NCI-H187 (cell line): ENCODE measurements at places on chromosomes 3 and 15.
A peak's percentile ranks its signal among the peaks of the same experiment; 100 is the strongest.

- no peak for DNase-seq
These were observed 126.5 kb downstream of the FMN1 start for GRCh38 chr15:33068007-33068481.

DNA sequence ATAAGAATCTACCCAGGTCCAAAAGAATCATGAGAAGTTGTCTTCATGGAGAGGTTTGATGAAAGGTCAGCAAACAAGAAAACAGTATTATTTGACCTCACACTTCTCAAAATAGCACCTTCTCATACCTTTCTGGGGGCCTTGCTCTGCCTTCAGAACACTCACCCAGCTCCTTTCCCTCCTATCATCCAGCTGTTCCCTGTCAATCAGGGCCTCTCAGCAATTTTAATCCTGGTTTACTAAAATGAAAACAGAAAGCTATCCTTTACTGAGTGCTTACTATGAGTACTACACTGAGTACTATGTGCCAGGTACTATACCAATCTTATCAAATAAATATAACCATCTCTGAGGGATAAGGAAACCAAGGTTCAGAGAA lies 138.6 kb downstream of the GAP43 start:
- no peak for DNase-seq

GRCh38 chr15:83018436-83018835 lies 7.0 kb upstream of the C15orf40 start:
- no peak for DNase-seq

DNA sequence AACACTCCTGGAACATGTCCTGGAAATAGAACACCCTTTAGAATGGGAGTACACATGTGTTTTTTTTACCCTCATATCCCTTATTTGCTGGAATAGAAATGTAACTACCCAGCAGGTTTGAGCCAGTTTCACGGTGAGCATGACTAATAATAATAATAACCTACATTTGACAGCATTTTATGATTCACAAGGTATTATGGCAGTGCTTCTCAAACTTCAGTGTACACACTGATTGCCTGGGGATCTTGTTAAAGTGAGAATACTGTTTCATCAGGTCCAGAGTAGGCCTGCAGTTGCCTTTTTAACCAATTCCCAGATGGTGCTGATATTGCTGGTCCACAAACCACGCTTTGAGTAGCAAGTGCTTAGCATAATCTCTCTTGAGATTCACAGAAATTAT lies 63.9 kb downstream of the NFKBIZ start:
- no peak for DNase-seq

GRCh38 chr3:126477061-126477380 lies 1.3 kb upstream of the ZXDC start:
- no peak for DNase-seq

DNA sequence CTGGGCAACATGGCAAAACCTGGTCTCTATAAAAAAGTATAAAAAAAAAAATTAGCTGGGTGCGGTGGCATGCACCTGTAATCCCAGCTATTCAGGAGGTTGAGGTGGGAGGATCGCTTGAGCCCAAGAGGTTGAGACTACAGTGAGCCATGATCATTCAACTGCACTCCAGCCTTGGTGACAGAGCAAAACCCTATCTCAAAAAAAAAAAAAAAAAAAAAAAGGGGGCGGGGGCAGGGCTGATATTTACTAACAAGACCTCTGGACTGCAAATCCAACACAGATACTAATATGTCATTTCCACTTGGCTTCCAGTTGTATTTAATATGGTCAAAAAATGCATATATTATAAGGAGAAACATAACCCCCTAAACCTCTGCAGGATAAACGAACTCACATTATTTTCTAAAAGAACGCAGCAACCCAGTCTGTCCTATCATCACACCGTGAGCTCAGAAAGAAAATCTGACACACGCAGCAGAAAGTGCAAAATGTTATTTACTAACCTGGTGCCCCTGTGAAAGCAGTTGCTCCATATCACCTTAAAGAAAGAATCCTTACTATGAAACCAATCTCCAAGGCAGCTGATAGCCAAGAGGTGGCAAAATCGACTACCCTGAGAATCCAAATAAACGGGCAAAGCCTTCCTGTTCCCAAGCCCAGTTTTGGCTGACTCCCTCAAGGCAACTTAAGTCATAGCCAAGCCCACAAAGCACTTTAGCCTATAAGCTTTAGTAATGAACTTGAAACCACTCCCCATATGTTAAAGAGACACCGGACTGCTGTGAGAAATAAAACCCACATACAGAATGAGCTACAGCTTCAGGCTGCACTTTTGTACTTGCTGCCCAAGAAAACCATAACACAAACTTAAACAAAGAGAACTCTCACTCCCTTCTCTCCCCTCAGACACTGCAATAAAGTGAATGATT lies 39.3 kb downstream of the PLD1 start:
- no peak for DNase-seq

GRCh38 chr15:55993804-55994560 lies 570 bp upstream of the NEDD4 start:
- DNase-seq, result no peak

DNA sequence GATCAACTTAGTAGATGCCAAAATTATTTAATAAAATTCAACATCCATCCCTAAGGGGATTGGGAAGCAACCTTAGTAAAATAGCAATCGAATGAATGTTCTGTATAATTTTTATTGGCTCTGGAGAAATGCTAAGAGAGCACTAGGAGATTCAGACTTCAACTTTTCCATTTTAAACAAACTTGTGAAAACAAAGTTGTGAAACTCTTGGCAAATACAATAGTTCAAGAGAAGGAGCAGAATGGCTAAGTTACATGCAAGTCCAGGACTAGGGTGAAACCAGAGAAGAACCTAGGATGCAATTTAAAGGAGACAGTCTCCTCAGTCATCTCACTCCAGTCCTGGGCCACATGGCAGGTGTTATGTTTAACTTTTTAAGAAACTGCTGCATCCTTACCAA lies 16.7 kb upstream of the ZNF280D start:
- no peak for DNase-seq

GRCh38 chr3:168165390-168166269 lies 69.9 kb upstream of the GOLIM4 start:
- DNase-seq, result peak; percentile 2

- no peak for DNase-seq
These were observed 291.6 kb upstream of the CBLB start for GRCh38 chr3:106160396-106160795.

GRCh38 chr3:32818970-32819511 lies 1.2 kb downstream of the TRIM71 start:
- DNase-seq, result no peak

DNA sequence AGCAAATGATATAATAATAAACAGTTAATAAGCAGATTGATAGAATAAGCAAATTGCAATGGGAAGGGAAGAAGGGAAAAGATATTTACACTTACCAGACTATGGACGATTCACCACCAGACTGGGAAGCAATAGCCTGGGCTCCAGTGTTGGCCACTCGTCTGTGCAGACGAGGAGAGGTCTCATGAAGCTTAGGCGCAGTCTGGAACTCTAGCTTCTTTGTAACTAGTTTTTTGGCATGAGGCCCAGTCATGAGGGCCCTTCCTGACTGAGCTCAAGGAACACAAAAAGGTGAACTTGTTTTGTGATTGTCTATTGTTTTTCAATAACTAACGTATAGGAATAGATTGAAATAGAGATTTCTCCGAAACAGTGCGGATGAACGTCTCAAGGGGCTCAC lies 63.3 kb upstream of the GATM start:
- DNase-seq, result no peak
